ENCODE measurements at places on chromosomes 11 and 22. TPM values are rescaled to one million over a fixed set of nuclear protein-coding genes. Genes with fewer than 3 reads are reported as not detected.

DNA sequence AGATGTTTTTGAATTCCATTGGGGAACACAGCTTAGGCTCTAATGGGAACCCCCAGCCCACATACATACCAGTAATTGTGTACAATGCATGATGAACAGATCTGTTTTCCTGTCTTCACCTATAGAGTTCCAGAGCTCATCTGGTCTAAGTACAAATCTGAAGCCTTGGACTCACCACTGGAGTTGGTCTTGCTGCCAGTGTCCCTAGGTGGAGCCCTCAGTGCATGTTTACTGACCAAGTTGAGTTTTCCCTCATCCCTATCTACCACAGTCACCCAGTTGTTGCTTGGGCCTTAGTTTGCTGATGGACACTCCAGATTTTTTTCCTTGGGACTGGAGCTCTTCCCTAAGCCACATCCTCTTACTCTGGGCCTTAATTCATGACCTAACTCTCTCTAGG, 159.2 kb upstream of the DDI1 start:
- peak; percentile 51 for DNase-seq

- no peak for DNase-seq
Measured at GRCh38 chr11:32316232-32316631, 119.1 kb downstream of the WT1 start.

DNA sequence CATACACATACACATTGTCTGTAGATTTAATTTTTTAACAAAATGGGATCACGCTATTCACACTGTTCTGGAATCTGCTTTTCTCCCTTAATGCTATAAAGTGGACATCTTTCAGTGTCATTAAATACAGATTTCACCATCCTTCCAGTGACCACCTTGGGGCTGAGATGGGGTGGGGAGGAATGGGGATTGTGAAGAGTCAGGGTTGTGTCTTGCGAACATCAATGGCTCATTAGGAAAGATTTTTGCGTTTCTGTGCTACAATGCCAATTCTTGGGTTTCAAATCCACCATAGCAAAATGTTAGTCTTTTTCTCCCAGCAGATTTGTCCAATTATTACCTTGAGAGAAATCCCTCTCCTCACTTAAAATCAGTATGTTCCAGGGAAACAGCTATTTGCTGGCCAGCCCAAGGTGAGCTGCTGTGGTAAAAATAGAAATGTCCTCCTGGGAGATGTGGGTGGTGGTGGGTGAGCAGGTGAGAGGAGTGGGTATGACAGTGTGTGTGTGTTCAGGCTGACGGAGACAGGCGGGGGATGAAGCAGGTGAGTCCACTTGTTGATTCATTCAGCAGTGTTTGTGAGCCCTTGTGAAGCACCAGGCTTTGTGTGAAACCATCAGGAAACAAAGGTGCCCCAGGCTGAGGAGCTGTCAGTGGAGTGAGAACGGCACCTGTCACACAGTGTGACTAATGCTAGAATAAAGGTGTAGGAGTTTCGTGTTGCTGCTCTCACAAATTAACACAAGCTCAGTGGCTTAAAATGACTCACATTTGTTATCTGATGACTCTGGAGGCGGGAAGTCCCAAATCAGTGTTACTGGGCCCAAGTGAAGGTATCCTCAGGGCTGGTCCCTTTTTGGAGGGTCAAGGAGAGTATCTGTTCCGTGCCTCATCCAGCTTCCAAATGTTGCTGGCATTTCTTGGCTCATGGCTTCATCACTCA, 1.7 kb upstream of the CBX6 start:
- DNase-seq = no peak

DNA sequence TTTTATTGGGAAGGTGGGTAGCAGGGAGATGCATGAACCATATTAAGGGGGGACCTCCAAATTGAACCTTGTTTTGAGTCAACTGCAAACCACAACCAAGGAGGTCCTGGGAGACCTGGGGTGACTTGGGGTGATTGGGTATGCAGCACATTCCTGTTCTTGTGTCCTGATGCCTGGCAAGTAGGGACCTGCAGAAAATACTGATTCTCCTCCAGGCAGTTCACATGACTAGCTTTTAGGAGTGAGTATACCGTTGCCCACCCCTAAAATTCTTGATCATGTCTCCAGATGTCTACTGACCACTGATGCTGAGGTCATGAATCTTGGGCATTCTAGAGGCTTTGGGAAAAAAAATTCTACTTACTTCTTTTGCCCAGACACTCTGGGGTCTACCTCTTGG, 6.3 kb downstream of the EHF start:
- no peak for DNase-seq

GRCh38 chr11:79438631-79439409, 2.0 kb downstream of the TENM4 start:
- no peak for DNase-seq

DNA sequence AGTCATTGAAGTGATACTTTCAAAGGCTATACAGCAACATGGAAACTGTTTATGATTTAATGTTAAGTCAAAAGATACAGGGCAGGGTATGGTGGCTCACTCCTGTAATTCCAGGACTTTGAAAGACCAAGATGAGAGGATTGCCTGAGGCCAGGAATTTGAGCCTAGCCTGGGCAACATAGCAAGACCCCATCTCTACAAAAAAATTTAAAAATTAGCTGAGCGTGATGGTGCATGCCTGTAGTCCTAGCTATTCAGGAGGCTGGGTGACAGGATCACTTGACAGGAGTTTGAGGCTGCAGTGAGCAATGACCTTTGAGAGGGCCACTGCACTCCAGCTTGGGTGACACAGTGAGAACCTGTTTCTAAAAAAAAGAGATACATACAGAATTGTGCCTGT, 39.3 kb upstream of the ZBED5 start:
- DNase-seq = no peak

DNA sequence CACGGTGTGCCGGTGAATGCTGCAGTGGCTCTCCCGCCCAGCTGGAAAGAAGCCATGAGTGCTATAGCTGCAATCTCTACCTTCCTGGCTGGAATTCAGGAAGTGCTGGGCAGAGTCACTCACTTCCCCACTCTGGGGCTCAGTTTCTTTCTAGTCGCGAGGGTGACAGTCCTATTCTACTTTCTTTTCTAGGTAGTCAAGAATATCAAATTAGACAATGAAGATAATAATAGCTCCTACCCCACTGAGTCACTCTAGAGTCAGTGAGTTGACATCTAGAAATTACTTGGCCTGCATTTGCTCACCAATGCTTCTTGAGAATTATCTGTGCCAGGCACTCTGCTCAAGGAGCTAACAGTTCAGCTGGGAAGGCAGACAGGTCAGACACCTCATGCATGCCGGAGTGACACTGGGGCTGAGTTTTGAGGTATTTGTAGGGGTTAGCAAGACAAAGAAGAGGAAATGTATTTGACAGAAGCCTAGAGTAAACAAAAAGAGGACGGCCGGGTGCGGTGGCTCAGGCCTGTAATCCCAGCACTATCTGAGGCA, 3.2 kb downstream of the CENPM start:
- DNase-seq = peak; percentile 33

DNA sequence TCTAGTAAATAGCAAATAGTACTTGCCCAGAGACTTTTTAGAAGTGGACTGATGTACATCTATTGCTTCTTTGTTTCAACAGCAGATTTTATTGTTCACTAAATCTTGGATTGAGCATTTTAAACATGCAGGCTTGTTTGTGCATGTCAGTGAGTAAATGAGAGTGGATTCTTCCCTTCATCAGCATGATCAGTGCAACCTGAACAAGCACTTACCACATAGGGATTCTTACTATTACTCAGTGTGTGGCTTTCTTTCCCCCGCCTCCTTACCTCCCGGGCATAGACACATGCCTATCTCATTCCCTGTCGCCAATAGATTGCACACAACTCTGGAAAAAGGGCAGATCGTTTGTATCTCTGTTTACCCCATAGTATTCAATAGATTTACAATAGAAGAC, 197.5 kb downstream of the C11orf87 start:
- no peak for DNase-seq

- DNase-seq = no peak
Measured at GRCh38 chr11:70079691-70080090, 1.6 kb downstream of the ANO1 start.

- no peak for DNase-seq
Measured at GRCh38 chr11:130644187-130644586, 195.7 kb downstream of the ADAMTS15 start.

- DNase-seq = no peak
Measured at GRCh38 chr22:20644071-20644642, 129.8 kb upstream of the SERPIND1 start.

DNA sequence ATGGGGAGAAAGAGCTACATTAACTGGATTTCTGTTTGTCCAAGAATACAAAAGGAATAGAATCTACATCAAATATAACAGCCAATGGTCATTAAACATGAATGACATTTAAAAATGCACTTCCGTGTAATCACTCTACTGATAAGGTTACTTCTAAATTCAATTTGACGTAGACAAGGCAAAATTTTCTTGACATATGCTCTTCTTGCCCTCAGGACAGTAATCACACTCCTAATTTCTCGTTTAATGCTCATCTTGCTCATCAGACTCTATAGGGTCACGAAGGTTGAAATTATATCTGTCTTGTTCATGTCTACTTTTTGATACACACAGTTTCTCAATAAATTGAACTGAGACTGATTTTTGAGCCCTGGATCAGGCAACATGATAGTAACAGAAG, 58.4 kb downstream of the NARS2 start:
- DNase-seq = no peak

DNA sequence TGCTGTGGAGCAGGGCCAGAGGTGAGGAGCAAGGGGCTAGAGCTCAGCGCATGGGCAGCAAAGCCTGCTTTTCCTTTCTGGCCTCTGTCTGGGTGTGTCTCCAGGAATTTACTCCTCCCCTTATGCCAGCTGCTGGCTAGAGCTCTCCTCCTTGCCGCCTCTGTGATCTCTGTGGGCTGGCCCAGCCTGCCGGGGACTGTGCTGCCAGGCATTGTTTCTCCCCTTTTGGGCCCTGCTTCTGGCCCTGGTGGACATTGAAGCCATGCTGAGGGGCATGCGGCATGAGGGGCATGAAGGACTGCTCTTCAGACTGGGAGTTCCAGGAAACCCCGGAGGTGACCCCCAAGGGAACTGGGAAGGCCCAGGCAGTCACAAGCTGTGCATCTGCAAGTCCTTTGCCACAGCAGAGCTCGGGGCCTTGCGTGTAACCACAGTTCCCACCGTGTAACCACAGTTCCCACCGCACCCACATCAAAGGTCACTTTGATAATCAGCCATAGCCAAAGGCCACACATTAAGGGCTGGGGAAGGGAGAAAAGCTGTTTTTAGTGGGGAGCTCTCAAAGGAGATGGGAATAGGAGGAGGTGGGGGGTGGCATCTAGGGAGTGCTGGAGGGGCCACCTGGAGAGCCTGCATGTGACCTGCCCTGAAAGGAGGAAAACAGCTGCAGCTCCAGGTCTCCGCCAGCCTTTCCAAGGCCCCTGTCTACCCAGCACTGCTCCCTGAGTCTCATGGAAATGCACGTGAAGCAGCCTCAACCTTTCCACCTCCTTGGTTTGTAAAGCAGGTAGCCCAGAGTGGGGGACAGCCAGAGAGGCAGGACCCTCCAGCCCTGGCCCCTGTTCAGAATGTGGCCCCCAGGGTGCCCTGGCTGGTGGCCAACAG, 62.3 kb downstream of the PPFIBP2 start:
- no peak for DNase-seq

- no peak for DNase-seq
Measured at GRCh38 chr11:17388609-17389210, at the start of gene KCNJ11. TSS of gene KCNJ11 (minus strand) at chr11:17388659. CDS start at chr11:17388091, 568 bp downstream.

GRCh38 chr11:113199866-113200265, 114.5 kb upstream of the TTC12 start:
- DNase-seq = no peak

DNA sequence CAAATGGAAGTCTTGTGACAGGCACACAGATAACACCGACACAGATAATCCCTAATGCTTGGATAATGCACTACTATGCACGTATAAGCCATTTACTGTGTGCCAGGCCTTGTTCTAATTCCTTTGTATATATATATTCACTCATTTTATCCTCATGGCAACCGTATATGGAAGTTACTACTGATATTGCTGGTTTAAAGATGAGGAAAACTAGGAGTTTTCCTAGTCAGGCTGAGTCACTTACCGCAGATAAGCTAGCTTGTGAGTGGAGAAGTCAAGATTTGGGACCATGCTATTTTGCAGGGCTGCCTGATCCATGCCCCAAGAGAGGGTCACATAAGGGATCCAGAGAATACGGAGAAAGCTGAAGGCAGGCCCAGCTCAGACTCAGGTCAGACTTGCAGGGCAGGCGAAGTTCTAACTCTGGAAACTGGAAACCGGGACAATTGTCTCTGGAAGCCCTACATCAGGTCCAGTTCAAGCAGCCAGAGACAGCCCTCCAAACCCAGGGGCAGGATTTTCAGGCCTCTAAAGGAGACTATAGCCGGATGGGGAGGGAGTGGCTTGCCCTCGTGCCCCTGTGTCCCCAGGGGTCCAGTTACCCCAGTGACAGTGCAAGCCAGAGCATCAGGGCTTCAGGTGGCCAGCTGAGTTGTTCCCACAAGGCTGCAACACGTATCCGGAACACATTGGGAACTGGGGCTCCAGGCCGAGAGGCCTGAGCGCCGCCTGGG, 534.8 kb downstream of the INSC start:
- DNase-seq = no peak

DNA sequence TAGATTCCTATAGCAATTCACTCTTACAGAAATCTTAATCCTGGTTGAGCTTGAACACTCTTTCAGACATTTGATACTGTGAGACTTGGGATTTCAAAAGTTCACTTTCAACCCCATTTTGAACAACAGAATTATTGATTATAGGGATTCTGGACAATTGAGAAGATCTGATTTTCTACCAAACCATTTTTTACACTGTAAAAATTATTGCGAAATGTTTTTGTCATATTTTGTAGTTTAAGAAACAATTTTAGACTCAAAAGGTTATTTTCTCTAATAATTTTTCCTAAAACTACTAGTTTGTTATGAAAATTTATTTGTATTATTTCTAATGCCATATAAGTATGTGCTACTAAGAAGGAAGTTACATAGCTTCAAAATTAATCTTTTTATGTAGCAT, 36.4 kb downstream of the PIWIL4 start:
- no peak for DNase-seq

GRCh38 chr11:10294290-10294953, 403 bp upstream of the SBF2 start:
- DNase-seq = peak; percentile 38

- DNase-seq = peak; percentile 92
Measured at GRCh38 chr22:27107824-27108223, 450.4 kb downstream of the MIAT start.

HTR3A gene
- not detected for total RNA-seq

APOBEC3B gene
- total RNA-seq = 14.9 TPM

BCO2 gene
- total RNA-seq = 0.83 TPM

SEC14L6 gene
- not detected for total RNA-seq

CRYBA4 gene
- total RNA-seq = not detected

C11orf86 gene
- not detected for total RNA-seq

C1QTNF4 gene
- total RNA-seq = not detected

KCTD17 gene
- total RNA-seq = 43.3 TPM

NCR3LG1 gene
- 2.8 TPM for total RNA-seq

DBX1 gene
- not detected for total RNA-seq

KCTD14 gene
- total RNA-seq = 1.5 TPM
